NCI-H1417 treated with DMSO at 0.1 percent for 48 hours (cell line): ENCODE measurements at places on chromosomes 11 and 22.

- DNase-seq = no peak
These were observed 541 bp downstream of the MICAL2 start for GRCh38 chr11:12110714-12111548.

GRCh38 chr11:109426442-109427240 lies 4.7 kb downstream of the C11orf87 start:
- no peak for DNase-seq

GRCh38 chr11:45649544-45650165 lies 15.8 kb downstream of the CHST1 start:
- no peak for DNase-seq

GRCh38 chr11:43941257-43941994 lies 1.0 kb upstream of the C11orf96 start:
- DNase-seq = no peak

DNA sequence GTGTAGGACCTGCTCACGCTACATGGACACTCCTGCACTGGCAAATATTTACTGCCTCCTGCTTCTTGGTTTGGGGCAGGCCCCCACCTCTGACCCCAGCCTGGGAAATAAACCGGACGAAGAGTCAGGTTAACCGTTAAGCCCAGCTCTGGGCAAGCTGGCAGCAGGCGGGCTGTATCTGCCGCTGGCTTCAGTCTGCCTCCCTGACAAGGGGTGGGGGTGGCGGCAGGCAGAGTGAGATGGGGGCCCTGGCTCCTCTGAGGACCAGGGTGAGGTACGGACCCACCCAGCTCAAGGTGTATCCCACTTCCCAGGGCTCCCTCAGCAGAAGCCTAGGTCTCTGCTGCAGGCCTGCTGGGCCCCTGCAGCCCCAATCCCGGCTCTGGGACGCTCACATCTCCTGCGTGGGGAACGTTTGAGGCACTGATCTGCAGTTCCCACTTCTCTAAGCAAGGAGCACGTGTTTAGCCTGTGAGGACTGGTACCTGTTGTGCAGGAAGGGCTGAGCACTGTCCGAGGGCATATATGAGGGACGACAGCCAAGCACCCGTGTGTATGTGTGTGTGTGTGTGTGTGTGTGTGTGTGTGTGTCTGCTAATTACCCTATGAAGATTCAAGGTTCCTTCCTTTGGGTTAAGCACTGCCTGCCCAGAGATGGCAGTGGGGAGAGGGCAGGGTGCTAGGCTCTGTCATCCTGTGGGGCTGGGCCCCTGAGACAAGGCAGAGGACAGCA lies 1.1 kb upstream of the LRRC75B start:
- DNase-seq = no peak

DNA sequence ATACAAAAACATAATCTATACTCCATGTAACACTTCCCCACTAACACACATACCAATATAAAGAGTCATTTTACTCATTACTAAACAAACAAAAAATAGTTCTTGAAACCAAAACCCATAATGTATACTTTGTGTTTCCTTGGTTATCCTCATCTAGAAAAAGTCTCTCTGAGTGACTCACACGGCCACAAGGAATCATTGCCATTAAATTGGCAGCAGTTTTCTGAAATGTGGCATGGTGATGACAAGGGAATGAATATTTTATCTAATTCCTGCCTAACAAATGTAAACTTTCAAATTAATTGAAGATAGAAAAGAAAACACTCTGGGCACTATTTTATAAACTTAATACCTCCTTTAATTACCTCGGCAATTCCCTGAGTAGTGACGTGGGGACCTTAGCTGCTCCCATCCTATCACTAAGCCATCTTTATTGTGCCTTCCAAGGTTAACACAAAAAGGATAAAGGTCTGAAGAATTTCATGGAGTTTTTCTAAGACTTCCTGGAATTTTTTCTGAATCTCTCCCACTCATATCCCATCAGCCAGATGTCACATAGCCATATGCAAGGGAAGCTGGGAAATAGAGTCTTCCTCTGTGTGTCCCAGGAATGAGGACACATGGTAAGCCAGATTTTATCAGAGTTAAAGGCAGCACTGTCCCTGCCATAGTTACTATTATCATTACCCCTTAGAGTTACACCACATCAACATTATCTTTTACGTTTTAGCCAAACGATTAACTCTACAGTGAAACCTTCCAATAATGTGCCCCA lies 857.2 kb upstream of the TENM4 start:
- DNase-seq = no peak

GRCh38 chr11:80595011-80595410 lies 1154.2 kb upstream of the TENM4 start:
- DNase-seq = no peak

DNA sequence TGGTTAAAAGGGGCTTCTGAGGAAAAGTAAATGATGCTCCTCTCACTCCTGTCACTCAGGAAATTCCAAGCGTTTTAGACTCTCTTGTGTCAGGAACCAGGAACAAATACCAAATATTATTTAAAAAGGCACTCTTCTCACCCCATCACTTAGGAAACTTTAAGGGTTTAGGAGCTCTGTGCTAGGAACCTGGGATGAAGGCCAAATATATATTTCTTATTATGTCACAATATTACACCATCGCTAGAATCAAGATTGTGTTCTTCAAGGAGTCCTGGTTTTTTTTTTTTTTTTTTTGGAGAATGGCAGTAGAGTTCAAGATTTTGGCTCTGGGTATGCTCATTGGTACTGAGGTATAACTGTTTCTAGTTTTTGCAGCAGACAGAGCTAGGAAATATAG lies 79.0 kb upstream of the HEPHL1 start:
- no peak for DNase-seq

DNA sequence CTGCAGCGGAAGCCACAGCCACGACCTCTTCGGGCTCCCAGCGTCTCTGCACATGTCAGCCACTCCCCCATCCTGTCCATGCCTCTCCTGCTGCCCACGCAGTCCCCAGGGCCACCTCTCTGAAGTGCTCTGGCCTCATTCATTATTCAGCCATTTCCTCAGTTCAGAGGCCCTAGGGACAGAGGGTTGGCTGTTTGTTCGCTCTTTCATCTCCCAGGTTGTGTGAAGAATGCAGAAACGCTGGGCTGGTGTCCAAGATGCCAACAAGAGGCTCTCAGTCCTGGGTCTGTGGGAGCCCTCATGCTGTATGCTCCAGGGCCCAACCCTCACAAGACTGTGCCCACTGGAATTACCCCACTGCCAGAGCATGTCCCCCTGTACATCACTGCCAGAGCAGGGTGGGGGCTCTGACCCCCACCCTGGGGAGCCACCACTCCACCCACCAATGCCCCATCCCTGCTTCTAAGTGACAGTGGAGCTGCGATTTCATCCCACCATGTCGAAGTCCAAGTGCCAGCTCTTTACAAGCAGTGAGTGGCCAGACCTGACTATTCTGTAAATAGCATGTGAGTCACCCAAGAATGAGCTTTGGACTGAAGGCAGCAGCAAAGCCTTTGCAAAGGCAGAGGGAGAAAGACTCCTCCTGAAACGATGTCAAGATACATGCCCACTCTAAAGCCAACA lies 209.6 kb downstream of the BUD13 start:
- DNase-seq = no peak

DNA sequence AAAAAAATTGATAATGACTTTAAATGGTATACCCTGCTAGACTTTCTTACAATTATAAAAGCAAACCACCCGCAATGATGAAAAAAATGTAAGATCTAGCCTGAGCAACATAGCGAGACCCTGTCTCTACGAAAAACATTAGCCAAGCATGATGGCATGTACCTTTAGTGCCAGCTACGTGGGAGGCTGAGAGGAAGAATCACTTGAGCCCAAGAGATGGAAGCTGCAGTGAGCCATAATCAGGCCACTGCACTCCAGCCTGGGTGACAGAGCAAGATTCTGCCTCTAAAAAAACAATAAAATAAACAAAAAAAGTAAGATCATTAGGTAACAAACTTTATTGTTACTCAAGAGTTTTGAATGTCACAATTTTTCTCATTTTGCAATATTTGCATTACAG lies 39.2 kb downstream of the KMT5B start:
- no peak for DNase-seq

DNA sequence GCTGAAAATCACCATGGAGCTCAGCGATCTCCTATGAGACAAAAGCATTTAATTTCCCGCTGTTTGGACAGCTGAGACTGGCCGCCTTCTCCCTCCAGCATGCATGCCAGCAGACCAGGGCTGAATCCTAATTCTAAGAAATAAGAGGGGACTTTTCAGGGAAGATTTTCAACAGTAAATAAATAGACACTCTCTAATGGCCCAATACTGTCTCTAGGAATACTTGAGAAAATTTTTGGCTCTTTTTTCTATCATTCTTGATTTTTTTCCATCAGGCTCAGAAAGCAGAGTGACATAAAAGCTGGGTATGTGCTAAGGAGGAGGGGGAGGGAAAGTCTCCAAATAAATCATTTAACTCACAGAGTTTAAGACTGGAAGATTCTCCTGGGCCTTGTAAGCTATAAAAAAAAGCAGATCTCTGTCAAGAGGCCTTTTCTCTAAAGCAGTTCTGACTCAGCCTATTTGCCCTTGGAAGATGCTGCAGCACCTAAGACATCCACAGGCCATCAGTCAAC lies 17.6 kb upstream of the SPON1 start:
- DNase-seq = no peak

GRCh38 chr11:62974848-62975522 lies 9.8 kb downstream of the SLC22A6 start:
- no peak for DNase-seq

DNA sequence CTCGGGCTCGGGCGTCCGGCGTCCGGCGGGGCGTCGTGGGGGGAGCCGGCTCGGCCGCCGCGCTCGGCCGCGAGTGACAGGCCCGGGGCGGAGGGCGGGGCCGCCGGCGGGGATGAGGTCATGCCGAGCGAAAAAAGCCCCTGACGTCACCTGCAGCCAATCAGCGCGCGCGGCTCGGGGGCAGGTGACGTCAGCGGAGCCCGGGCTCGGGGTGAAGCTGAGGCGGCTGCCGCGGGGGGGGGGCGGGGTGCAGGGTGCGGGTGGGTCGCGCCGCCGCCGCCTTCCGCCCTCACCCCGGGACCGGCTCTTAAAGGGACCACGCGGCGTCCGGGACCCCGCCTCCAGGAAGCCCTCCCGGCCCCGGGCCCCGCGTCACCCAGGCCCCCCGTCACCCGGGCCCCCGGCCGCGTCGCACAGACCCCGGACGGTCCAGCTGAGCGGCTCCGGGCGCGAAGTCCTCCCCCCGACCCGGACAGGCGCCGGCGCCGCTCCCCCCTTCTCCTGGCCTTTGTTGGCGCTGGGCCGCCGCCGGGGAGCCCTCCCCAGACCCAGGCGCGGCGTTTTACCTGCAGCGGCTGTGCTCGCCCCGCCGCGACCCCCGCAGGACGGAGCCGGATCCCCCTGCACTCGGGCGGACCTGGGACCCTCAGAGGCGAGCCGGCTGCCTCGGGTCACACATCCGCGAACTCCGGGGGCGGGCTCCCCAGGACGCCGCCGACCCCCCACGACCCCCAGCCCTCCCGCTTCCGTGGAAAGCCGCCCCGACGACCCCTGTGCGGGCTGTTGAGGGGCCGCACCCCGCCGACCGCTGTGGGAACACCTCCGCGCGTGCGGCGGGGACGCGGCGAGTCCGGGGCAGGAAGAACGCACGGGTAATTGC lies at the start of gene DUSP8:
Gene DUSP8, minus strand, starts transcription at position 75 of the 880 bp plus-strand sequence. CDS start 6,445 bp downstream, outside the sequence.
- DNase-seq = no peak

GRCh38 chr11:5564259-5565019 lies 16.1 kb upstream of the OR52H1 start:
- DNase-seq = no peak

GRCh38 chr11:107282195-107282594 lies 175.4 kb downstream of the CWF19L2 start:
- no peak for DNase-seq

GRCh38 chr11:101428918-101429317 lies 154.9 kb downstream of the TRPC6 start:
- DNase-seq = no peak

GRCh38 chr11:64069401-64070313 lies 33.9 kb downstream of the FLRT1 start:
- no peak for DNase-seq

DNA sequence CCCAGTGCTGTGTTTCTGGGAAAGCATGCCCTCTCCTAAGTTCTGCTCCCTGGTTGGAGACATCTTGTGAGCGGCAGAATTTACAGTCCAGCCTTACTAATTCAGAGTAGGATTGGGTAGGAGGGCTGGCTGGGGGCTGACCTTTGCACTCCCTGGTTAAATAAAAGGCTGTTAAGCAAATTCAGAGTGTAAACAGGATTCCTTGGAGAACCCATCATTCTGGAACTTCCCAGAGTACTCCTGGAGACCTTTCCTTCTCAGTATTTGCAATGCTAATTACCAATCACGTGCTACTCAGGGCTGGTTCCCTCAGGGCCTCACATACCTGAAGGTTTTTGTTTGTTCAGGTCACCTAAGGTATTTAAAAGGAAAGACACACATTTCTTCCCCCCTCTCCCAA lies 340.2 kb downstream of the TBC1D22A start:
- no peak for DNase-seq

DNA sequence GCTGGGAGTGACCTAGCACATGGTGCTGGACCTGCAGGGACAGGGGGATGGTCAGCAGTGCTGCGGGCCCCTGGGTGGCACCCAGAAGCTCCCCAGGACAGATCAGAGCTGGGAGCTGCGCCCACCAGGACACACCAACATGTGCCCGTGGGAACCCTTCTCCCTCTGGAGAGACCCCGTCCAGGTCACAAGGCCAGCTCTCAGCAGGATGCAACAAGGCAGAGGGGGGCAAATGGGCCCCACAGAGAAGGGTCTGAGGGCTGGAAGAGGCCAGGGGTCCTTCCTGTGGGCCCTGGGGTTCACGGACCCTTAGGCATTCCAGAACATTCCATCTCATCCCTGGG lies 6.2 kb downstream of the DUSP8 start:
- DNase-seq = no peak

DNA sequence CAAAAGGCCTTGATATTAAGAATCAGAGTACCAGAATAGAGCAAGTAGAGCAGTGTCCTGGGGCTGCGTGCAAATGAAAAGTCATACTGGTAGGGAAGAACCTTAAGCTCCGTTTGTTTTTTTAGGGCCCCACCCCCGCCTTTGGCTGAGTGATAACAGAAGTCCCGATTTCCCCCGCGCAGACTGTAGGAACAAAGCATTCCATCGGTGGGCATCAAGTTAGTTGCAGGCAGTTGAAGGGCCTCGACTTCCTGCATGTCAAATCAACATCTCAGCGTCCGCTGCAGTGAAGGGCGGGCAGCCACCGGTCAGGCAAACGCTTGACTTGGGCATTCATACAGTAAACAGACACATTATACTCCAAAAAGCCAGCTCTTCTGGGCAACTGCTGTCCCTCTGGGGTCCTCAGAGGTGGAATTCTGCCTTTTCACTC lies 11.7 kb downstream of the LRP4 start:
- DNase-seq = no peak

- DNase-seq = no peak
These were observed 4.0 kb downstream of the PAX6 start for GRCh38 chr11:31806928-31807798.
